RPMI7951 (cell line): ENCODE measurements at places on chromosomes 4 and X. TPM values are rescaled to one million over a fixed set of nuclear protein-coding genes. Genes with fewer than 3 reads are reported as not detected.

MND1 gene
- total RNA-seq, result 27.2 and 36.0 TPM in 2 replicates

RASSF6 gene
- total RNA-seq, result under 0.01 and 0.12 TPM in 2 replicates

ODAPH gene
- not detected in 2 replicates for total RNA-seq

TLR10 gene
- total RNA-seq, result 0.10 TPM in 1 of 2 replicates, not detected in the other
